Naive thymus-derived CD8-positive, alpha-beta T cell (primary cell): ENCODE measurements at places on chromosomes 3 and 15. TPM values are rescaled to one million over a fixed set of nuclear protein-coding genes. Genes with fewer than 3 reads are reported as not detected.

DNA sequence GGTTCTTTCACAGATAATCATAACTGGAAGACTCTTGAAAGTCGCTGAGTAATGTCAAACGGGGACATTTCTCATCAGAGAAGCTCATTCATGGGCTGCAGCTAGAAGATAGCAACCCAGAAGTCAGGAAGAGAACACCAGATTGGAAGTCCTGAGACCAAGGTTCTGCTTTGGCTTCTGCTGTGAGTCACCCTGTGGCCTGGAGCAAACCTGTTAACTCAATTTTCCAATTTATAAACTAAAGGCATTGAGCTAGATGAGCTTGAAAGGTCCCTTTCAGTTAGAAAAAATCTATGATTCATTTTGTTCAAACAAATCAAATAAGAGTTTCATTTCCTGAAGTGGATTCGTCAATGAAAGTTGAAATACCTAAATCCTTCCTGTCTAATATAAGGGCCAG lies 402.2 kb downstream of the EPHB1 start:
- H3K4me3 ChIP-seq: no peak overlapping the region
- H3K36me3 ChIP-seq: no peaks in the 10 kb centered on the region
- no peaks in the 10 kb centered on the region for H3K4me1 ChIP-seq
- H3K27ac ChIP-seq: no peak overlapping the region
- DNase-seq: no peak

GRCh38 chr3:32160706-32161214 lies 54.3 kb downstream of the GPD1L start:
- no peak overlapping the region for H3K27ac ChIP-seq
- H3K4me1 ChIP-seq: peaks cover 4% of the 10 kb centered on the region
- no peak for DNase-seq
- H3K36me3 ChIP-seq: no peaks in the 10 kb centered on the region

DNA sequence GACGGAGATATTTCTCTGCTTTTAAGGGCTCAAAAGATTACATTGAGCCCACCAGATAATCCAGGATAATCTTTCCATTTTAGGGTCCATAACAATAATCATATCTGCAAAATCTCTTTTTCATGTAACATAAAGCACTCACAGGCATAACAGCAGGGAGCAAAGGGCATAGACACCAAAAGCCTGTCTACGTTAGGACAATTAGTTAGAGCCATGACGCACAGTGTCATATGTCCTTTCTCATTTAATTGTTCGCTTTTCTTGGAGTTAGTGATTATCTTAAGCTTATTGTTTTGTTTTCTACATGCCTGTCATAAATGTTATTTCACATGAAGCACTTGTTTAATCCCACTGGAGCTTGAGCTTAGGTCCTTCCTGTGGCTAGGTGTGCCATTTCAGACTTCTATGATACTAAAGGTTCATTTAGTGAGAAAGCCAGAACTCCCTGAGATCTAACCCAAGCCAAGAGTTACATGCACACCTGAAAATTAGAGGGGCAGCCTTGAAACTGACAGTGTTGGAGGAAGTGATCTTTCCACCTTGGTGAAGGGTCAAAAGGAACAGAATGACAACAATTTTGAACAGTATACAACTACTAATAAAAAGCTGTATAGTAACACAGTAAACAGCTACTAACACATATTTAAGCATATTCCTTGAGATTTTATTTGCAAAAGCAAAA lies 11.7 kb upstream of the HHATL start:
- H3K4me3 ChIP-seq: no peak overlapping the region
- H3K27me3 ChIP-seq: no peaks in the 10 kb centered on the region
- no peak overlapping the region for H3K27ac ChIP-seq
- no peaks in the 10 kb centered on the region for H3K36me3 ChIP-seq
- no peak for DNase-seq
- no peaks in the 10 kb centered on the region for H3K4me1 ChIP-seq

Gene NEO1
- 2.3 TPM for polyA plus RNA-seq

Gene TRIP4
- polyA plus RNA-seq: 24.3 TPM
